Dorsolateral prefrontal cortex (tissue), 122 donors: ENCODE measurements at places on chromosomes 11 and 22.

DNA sequence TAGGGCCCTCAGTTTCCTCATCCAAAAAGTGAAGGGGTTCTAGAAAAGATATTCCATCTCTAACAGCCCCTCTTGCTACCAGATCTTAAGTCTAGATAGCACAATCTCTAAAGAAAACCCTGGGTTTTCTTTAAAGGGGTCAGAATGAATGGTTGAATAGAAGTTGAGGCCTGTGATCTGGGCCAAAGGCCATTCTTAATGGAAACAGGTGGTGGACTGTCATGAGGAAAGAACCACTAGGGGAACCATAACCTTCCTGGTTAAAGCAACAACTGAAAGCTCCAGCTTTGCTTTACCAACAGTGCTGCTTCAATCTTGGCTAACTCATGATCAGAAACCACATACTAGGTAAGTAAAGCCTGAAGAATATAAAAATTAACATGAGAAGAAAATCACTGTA, 1.8 kb downstream of the CELF1 start:
- DNase-seq: no peak

GRCh38 chr11:126756421-126756820, 244.1 kb downstream of the KIRREL3 start:
- DNase-seq: no peak

DNA sequence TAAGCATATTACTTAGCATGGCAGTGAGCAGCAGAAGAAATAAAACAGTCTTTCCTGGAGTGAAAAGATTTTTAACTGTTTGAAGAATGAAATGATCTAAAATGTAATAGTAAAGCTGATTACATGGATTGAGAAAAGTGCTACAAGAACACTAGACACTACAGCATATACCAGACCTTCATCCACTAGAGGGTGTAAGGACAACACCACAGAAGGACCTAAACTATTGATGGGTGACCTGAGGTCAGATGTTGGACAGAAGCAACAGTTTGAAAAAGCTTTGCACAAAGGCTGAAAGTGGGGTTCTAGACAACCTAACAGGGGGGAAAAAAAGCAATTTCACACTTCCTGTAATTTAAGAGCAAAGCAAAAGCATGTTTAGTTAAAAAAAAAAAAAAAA, 97.7 kb downstream of the RBFOX2 start:
- DNase-seq: no peak

GRCh38 chr11:70433966-70434812, 35.9 kb downstream of the CTTN start:
- no peak for DNase-seq

- DNase-seq: no peak
Measured at GRCh38 chr22:46024136-46024840, 47.3 kb upstream of the WNT7B start.

GRCh38 chr22:35477911-35478582, 62.6 kb upstream of the RASD2 start:
- DNase-seq: no peak

DNA sequence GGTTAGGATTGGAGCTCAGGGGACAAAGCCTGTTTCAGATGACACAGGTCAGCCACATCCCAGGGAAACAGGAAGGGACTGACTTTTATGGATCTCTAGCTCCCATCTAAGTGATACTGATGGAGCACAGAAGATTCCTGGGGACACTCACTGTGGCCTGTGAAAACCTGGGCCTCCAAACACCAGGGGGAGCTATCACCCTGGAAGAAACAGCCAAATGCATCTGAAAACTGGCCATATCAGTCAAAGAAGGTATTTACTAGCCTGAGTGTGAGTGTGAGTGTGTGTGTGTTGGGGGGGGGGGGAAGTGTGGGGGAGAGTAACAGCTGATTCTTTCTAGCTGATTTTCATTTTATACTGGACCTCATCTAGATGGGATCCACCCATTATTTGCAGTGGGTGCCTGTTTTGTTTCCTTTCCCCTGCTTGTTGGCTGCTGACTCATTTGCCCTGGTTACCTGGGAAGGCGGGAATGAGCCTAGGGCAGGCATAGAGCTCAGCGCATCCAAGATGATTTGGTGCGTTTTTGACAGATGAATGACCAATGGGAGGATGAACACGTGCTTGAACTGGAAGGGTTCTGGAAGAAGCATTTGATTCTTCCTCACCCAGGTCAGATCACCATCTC, 284.0 kb downstream of the KIRREL3 start:
- DNase-seq: peak; percentile 37

- peak; percentile 95 for DNase-seq
Measured at GRCh38 chr22:31943978-31944699, at the start of gene YWHAH. TSS of gene YWHAH (plus strand) at chr22:31944535. CDS start at chr22:31944734, 199 bp downstream.

DNA sequence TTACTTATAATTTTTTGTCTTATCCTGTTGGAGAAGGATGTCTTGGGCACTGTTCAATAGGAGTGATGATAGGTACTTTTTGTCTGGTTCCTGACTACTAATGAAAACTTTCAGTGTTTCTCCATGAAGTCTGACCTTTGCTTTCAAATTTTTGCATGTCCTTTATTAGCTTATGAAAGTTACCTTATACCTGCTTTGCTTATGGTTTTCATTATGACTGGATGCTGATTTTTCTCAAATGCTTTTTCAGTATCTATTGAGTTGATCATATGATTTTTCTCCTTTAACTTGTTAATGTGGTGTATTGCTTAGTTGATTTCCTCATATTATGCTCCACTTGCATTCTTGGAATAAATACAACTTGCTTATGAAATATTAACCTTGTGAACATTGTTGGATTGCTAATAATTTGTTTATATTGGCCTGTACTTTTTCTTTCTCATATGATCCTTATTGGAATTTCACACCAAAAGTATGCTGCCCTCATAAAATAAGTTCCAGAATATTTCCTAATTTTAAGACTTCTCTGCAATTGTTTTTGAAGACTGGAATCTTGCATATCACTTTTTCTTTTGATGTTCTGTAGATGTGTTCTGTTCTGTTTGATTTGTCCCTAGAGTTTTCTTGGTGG, 85.0 kb upstream of the SC5D start:
- DNase-seq: no peak

GRCh38 chr11:110856996-110857812, 145.0 kb upstream of the ARHGAP20 start:
- no peak for DNase-seq

DNA sequence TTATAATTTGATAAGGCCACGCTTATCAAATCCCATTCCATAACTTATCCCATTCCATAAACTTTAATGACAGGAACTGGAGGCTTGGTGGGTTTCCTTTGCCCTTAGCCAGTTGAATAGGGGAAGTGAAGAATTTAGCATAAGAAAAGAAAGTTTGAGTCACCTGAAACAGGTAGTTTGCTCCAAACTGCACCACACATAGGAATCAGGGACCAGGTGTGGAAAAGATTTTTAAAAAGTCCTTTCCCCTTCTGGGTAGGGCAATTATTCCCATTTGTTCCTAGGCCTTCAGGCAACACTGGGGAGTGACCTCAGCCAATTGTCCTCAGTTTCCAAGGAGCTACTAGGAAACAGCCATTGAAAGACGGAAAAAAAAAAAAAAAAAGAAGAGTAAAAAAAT, 525.7 kb upstream of the CNTN5 start:
- no peak for DNase-seq

DNA sequence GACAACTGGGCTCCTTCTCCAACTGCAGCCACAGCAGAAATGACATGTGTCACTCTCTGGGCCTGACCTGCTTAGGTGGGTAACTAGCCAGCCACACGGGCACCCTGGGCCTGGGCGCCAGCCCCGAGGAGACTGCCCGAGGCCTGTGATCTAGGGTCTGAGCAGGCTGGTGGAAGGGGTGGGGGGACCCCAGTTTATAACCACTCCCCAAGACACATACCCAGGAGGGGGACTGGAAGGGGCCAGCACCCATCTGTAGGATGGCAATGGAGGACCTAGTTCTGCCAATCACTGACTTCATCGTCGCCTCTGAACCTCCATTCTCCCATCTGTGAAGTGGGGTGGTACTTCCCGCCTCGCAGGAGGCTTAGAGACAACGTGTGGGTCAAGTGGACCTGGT, 16.1 kb downstream of the CD5 start:
- no peak for DNase-seq

GRCh38 chr11:12270215-12270797, 107.1 kb upstream of the PARVA start:
- no peak for DNase-seq

- DNase-seq: no peak
Measured at GRCh38 chr11:88341522-88342251, 4.2 kb upstream of the CTSC start.

DNA sequence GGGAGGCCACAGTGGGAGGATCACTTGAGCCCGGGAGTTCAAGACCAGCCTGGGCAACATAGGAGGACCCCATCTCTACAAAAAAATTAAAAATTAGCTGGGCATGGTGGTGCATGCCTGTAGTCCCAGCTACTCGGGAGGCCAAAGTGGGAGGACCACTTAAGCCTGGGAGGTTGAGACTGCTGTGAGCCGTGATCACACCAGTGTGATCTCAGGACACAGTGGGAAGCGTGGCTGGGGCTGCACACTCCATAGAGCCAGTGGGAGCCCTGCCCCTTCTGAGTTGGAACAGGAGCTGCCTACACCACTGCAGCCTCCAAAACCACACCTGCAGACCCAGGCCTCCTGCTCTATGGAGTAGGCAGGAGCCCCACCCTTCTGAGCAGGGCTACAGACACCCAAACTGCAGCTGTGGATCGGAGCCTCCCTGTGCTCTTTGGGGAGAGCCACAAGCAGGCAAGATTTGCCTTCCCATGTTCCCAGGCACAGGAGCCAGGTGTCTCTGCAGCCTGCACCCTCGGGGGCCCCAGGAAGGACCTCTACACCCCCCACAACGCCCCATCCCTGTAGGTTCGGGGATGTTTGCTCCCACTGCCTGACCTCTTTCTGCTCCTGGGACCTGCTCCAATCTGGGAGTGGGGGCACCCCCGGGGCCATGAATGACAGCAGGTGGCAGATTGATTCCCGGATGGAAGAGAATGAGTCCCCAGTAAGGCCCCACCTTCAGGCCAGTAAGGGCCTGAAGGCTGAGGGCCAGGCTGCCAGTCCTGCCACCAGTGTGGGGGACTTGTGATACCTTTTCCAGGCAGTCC, 245.4 kb downstream of the BUD13 start:
- DNase-seq: no peak

DNA sequence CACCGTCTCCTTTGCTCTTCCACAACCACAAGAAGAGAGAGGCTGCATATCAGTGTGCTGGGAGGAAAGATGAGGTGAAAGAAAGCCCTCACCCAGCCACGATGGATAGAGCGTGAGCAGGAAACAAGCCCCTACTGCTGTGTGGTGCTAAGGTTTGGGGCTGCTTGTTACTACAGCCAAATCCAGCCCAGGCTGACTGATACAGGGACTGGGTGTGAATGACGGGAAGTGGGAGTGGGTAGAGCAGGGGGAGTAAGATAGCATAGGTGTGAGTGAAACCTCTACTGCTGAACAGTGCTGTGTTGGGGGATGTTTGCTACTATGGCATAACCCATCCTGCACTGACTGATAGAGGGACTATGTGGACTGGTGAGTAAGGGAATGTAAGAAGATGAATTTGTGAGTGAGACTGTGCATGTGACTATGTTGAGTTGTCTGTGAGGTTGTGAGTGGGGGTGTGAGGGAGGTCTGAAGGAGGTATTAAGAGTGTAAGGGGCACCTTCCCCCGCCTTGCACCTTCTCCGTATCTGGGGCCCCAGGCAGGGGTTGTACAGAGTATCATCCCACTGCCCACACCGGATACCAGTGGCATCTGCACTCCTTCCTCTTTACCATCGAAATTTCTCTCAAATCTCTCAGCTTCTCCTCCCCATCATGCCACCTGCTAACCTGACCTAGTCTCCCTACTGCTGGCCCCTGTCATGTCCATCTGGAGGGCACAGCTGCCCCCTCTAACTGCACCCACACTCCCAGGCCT, 91.5 kb downstream of the MN1 start:
- DNase-seq: no peak

DNA sequence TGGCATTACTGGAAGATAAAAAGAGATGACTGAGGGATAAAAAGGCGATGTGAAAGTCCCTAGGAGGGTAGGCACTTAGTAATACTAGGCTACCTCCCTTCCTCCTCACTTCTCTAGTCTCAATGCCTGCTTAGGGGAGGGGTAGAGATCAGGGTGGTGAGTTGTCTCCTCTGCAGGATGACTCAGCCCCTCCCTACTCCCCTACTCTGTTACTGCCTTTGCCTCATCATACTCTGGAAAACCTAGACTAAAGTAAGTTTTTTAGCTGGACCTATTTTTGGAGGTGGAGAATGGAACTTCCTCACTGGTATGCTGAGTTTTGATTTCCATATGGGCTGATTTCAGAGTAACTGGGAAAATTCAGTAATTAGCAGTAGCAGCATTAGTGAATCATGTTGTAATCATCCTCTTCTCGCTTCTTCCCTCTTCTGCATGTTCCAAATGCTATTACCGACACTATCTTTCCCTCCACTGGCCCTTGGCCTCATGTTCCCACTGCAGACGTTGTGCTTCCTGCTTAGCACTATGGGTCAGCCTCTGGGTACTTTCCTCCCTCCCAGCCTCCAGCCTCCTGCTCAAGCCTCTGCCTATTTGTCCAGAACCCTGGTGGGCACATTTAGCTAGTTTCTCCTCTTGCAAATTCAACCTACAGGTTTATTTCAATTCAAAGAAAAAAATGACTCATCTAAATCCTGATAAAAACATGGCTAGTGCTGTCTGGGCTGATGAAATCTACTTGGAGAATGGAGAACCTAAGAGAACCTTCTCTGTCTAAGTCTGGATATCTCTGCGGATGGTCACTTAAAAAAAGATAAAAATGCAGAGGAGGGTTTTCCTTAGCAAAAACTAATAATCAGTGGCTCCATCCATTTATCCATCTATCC, 281.7 kb downstream of the ST3GAL4 start:
- DNase-seq: no peak

- DNase-seq: no peak
Measured at GRCh38 chr11:122287401-122287800, 171.4 kb upstream of the BLID start.

DNA sequence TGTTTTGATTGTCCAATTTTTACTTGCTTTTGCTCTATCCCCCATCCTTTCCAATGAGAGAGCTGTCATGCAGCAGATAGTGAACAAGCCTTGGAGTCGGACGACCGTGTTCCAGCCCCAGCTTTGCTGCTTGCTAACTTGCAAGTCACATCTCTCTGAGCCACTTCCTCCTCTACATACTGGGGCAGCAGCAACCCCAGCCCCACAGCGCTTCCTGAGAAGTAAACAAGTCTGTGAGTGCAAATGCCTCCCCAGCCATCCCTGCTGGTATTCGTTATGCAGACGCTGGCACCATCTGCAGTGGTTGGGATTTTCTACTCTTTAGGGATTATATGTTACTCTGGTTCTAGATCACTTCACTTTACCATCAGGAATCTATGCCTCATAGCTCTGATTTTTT, 35.0 kb downstream of the TPBGL start:
- peak; percentile 62 for DNase-seq

DNA sequence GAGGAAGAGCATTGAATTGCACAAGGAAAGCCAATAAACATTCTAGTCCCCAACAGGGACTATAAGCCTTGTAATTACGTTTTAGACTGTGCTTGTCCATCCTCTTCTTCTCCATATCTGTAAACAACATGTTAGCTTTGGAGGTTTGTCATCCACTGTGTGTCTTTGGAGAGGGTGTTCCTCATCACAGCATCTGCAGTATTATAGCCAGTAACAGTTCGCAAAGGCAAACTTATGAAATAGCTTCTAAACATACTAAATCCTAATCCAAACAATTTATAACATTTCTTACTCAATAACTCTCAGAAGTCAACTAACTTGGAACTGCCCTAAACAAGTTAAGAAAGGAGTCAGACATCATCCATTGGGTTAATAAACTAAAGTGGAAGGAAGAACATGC, 10.3 kb upstream of the BDNF start:
- no peak for DNase-seq
